ENCODE measurements at places on chromosomes 3 and 15.

DNA sequence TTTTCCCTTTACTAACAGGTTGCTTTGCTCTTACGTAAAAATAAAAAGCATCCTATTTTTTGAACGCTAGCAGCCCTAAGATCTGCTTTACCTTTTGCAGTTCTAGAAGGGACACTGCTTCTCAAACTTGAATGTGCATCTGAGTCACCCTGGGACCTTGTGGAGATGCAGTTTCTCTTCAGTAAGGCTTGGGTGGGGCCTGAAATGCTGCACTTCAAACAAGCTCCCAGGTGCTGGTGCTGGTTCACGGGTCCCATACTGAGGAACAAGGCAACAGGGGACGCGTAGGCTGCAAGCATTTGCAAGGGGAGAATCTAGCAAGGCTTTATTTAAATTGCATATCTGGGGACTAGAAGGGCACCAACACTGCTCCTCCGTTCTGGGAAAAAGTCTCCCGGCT is 30.0 kb downstream of the MB21D2 start:
- DNase-seq: no peak

DNA sequence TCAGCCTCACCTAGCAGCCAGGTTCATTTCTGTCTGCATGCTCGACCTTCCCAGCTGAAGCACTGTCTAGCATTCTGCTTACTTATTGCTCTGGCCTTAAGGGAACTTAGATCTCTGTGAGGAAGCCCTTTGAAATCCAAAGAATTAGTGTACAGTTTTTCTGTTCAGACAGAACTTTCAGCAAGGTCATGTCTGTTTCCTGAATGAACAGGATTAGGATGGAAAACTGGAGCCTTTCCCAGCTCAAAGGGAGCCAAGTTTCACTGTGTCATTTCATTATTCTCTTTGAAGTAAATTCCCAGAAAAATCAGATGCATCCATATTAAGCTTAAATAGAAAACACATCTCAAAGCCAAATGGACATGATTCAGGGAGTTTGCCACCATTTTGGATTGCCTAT is 457.3 kb upstream of the KCNMB2 start:
- no peak for DNase-seq

GRCh38 chr3:16207031-16207430 is 32.6 kb downstream of the GALNT15 start:
- DNase-seq: no peak

GRCh38 chr3:56761887-56762651 is 39.7 kb downstream of the ARHGEF3 start:
- no peak for DNase-seq

- DNase-seq: no peak
These were observed 94.1 kb upstream of the TP63 start for GRCh38 chr3:189537135-189537534.

DNA sequence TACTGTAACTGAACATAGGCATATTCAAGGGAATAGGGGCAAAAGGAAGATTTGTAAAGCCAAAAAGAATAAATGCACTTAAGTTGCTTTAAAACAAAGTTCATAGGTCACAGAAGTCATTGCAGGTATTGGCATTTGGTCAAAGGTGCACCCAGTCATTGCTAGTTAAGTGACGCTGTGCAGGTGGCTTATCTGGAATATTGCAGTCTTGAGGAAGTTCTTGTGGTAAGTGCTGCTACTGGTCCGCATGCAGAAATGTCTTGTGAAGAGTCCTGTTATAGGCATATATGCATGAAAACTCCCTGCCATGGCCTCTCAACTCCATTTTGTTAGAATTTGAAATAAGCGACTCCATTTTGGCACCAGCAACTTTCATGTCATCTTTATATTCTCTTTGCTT is 293.1 kb downstream of the GBE1 start:
- DNase-seq: no peak

- no peak for DNase-seq
These were observed 221.1 kb upstream of the CFAP20DC start for GRCh38 chr3:59270921-59271320.

GRCh38 chr3:152574461-152575079 is 260.4 kb upstream of the P2RY1 start:
- no peak for DNase-seq

DNA sequence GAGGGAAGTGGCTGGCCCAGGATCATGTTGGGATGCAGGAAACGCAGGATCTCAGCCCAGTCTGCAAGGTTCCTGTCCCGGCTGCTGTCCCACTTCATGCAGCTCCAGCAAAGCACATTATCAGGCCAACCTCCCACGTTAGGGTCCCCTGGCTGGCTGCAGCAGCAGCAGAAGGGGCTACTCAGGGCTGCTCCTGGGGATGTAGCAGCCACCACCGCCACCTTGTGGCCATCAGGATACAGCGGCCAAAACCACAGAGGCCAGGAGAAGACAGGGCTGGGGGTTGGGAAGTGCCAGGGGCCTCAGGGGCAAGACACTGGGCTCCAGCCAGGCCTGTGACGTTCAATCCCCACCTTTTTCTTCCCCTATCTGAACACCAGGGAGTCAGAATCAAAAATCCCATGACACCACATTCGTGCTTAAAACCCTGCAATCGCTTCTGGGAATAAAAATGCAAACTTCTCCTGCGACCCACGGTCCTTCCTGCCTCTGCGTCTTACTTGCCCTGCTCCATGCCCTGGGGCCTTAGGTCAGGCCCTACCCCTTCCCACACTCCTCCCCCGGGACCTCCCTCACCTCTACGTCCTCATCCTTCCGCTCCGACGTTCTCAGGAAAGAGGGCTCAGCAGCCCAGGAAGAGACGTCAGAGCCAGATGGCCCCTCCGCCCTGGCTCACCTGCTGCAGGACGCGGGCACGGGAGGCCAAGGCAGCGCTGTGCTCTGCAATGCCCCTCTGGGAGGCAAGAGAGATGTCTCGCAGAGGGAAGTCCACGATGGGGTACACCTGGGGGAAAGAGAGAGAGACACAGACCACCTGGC is 21.5 kb downstream of the SSUH2 start:
- peak; percentile 60 for DNase-seq

DNA sequence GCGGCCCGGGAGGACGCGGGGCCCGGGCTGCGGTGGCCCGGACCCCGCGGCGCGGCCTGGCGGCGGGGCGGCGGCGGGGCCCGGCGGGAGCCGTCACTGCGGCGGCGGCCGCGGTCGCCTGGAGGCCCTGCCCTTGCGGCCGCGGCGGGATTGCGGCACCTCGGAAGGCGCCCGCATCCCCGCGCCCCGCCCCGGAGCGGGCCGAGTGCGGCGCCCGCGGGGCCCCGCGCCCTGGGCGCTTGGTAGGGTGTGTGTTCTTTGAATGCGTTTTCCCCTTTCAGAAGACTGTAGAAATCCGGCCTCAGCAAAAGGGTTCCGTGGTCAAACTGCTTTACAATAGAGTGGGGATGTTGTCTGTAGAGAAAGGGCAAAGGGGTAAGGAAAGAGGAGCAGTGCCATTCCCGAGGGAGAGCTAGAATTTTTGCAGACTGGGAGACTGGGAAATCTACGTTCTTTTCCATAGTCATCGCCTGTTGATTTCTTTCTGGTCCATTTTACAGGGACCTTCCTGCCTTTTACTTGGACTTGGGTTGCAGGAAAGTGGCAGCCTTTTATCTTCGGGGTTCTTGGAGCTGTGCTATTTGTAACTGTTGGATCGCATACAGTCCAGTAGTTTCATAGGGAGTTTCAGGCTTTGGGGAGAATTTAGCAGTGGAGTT is 630 bp downstream of the SNRK start:
- DNase-seq: no peak

GRCh38 chr3:13519006-13519791 is 29.7 kb upstream of the FBLN2 start:
- DNase-seq: no peak

DNA sequence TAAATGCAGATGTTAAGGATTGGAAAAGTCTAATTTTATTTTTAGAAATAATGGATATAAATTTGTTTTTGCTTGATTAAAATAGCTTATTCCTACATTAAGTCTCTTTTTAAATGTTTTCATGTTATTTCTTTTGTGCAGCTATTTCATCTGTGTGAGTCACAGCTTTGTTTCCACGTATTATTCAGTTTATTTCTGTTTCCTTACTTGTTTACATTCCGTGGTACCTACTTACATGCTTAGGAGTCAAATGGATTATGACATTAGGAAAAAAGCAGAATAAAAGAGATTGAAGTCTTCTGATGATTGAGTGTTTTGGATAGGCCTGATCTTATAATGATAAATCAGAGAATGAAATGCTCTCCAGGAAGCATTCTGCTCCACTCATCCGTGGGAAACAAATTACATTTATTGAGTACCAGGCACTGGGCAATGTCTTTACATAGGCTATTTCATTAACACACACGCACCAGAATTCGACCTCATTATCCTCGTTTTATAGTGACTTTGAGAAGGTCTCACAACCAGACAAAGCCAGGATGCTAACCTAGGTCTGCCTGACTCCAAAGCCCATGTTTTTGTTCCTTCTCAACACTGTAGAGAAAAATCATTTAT is 38.1 kb upstream of the RASA2 start:
- DNase-seq: no peak

DNA sequence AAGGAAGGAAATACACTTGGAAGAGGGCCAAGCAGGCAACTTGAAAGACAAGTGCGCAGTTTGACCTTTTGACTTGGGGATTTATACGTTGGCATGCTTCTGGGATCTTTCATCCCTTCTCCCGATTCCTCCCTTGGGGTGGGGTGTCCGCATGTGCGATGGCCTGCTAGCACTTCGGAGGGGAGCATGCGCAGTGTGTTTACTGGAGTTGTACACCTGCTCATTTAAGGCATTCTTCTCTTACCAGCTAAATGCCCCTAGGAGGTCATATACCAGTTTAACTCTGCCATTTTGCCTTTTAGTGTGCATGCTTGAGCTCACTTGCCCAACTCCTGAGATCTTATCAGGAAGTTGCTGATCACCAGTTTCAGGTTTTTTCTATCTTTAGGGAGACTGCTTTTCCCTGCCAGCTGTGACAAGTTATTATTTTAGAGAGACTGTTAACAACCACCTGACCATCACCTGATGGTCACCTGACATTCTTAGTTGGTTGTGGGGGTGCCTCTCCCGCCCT is 63.5 kb downstream of the BFSP2 start:
- no peak for DNase-seq

GRCh38 chr15:81560405-81560804 is 186.4 kb upstream of the TMC3 start:
- no peak for DNase-seq

DNA sequence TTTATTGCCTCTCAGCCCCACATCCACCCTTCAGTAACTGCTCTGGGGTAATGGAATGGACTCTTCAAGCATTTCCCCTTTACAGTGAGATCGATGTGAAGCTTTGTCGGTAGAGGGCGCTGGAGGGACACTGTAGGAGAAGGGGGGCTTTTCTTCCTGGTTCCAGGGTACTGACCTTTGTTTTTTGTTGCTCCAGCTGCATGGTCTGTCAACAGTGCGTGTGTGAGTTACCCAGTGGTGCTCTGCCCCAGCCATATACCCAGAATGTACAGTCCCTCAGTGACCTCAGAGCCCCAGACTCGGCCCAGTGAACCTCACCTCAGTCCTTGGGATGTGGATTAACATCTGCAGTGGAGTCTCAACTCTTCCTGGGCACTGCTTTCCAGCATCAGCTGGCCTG is 180.3 kb upstream of the TSC22D2 start:
- DNase-seq: no peak
